Stimulated activated CD4-positive, alpha-beta T cell treated with anti-CD3 and anti-CD28 coated beads, Interleukin-12 subunit alpha, Interleukin-12 subunit beta, amount 100 ng/mL, for 24 hours (primary cell): ENCODE measurements at places on chromosomes 12 and 14.

DNA sequence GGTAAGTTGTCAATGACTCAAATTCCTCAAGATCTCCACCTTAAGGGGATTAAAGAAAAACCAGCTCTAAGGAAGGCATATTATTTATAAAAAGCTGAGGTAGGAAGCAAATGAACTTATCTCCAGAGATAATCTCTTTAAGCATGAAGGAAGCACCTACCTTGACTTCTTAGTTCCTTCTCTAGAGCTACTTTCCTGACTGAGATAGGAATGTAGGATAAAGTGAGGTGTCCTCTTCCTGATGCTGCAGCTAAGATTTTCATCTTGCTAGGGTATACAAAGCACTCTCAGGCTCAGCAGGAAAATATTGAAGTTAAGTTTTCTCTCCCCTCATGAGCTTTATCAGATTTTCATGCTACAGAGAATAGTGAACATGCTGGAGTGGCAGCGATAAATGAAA lies 163.0 kb upstream of the E2F7 start:
- no peak for DNase-seq

DNA sequence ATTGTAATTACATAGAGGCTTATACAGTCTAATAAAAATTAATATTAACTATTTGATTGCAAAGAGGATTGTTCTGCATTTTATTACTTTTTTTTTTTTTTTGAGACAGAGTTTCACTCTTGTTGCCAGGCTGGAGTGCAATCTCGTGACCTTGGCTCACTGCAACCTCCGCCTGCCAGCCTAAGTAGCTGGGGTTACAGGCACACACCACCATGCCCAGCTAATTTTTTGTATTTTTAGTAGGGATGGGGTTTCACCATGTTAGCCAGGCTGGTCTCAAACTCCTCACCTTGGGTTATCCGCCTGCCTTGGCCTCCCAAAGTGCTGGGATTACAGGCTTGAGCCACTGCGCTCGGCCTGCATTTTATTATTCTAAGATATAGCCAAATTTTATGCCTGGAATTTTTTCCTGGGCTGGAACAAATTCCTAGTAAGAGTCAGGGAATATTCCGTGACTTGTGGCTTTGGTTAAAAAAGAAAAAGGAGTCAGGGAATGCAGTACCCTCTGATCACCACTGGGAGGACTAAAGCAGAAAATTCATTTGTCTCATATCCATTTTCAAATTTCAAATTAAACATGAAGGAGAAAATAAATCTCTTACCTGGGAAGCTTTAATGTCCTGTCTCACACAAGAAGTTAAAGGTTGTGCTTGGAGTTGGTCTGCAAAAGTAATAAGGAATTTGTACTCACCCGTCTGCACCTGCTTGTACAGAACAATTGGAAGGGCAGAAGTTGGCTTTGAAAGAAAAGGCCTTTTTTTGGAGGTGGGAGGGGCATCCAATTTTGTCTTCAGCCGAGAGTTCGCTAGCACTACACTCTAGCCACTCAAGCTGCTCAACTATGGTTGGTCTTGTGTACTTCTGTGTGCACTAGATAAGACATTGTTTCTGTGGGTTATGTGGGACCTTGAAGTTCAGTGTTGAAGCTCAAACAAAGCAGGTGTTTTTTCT lies 8.7 kb downstream of the MARK3 start:
- DNase-seq, result no peak

DNA sequence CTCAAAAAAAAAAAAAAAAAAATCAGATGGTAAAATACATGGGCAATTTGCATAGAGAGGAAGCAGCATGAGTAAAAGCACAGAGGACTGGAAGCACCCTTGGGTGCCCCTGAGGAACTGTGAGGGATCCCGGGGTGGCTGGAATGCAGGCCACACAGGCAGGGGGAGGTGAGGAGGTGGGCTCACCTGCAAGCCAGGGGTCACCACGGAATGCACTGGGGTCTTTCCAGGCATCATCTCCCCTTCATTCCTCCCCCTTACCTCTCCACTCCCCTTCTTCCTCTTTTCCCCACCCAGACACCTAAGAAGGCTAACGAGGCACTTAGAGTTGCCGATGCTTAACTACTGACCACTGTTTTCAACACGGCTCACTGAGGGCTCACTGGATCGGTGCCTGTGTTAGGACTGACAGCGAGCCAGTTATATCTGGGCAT lies 14.4 kb upstream of the HIP1R start:
- no peak for DNase-seq

DNA sequence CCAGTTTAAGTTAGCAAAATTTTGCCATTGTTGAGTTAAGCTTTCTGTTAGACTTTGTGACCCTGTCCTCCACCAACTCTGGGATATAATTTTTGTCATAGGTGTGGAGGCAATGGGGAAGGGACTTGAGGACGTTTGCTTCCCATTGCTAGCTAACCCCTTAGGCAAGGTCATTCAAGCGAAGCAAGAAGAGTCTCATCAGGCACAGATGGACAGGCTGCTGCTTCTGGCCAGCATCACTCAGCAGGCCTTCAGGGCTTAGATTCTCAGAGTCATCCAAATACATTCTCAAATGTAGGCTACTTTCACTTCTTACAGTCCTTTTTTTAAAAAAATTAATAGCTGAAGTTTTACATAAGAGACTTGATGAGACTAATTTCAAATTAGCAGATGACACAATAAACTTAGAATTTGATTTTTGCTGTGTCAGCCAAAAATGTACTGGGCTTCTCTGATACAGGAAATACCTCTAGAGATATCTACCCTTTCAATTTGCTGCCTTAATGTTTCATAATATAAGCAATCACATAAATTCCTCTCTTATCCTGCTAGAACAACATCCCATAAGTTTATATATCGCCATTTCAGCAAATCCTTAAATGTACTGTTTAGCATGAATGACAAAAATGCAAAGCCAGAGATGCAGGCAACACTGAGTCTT lies 875.2 kb downstream of the FLRT2 start:
- DNase-seq, result no peak

DNA sequence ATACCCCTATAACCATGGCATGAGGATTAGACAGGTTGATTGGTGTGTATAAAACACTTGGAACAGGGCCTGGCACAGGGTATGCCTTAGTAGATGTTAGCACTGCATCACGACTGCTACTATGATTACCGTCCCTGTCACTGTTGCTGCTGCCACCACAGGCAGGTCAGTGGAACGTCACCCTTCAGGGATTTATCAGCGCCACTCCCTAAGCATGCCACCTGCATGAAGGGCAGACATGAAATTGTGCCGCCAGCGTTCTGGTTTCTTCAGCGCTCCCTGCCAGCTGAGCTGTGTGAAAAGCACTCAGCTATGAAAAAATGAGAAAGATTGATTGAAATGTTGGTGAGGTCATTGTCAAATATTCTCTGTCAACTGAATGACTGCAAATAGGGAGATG lies 477.0 kb downstream of the DPF3 start:
- no peak for DNase-seq

GRCh38 chr12:3805077-3805476 lies 52.2 kb upstream of the CRACR2A start:
- DNase-seq, result no peak

DNA sequence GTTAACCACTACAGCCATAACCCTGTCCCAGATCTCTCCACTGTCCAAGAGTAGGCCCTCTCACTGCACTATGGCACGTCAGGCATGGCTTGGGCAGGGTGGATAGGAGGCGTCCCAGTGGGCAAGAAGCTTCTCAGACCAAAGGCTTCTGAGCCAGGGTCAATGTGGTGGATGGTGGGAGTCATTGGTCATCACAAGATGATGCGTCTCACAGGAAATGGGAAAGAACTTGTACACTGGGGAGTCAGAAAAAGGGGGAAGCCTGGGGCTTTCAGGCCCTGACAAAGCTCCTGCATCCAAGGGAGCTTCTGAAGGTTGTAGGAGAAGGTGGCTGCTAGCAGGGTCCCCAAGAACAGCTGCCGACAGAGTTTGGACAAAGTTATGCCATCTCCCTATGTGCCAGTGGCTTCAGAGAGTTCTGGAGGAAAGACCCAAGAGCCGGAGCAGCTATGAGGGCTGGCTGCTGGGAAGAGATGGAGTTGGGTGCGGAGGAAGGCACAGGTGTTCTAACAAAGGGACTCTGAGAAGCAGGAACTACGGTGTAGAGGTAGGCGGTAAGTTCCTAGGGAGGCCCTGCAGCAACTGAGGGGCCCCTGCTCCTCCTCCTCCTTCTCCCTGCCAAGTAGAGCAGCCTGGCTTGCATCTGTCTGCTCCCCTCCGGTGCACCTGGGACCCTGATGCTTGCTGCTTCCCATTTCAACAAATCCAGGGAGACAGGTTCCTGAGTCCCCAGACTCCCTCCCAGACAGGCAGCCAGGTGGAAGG lies 81.1 kb downstream of the ARL6IP4 start:
- no peak for DNase-seq

DNA sequence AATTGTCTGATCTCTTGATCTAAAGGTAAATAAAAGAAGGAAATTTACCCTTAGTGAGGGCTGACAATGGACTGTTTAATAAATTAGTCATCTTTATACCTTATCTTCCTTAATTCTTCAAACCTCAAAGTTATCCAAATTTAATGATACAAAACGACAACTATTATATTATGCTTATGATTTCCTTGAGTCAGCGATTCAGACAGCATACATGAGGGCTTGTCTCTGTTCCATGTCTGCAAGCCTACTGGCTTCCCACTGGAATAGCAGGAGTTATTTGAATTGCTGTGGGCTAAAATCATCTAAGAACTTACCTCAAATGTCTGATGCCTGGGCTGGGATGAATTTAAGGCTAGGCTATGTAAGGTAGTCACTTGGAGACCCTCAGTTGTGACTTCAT lies 197.2 kb upstream of the MDGA2 start:
- DNase-seq, result no peak

DNA sequence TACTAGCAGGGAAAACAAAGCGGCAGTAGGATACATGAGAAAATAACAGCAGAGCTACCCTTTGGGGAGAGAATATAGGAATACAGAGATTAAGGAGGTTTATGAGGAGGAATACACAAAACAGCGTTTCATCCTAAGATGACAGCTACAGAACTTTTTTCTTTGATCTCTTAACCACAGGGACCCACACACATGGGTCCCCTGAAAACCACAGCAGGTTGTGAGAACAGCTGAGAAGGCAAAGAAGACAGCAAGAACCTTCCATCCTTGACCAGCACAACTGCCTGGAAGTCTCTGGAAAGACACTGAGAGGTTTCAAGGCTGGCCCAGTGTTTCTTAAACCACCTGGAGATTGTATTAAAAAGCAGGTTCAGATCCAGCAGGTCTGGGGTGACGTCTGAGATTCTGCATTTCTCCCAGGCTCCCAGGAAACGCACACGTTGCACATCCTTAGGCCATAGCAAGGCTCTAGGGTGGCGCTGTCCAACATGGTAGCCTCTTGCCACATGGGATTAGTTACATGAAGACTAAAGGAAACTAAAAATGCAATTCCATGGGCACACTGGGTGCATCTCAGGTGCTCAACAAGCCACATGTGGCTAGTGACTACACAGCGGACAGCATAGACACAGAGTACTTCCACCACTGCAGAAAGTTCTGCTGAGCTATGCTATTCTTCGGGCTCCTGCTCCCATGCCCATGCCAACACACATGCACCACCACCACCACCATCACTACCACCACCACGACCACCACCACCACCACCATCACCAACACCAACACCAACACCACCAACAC lies 92.3 kb downstream of the FOXN3 start:
- DNase-seq, result no peak

- DNase-seq, result no peak
Measured at GRCh38 chr12:77433799-77434198, 368.4 kb upstream of the E2F7 start.

- no peak for DNase-seq
Measured at GRCh38 chr12:116771651-116772050, 33.5 kb downstream of the RNFT2 start.

GRCh38 chr12:26276709-26277108 lies 81.3 kb downstream of the SSPN start:
- no peak for DNase-seq

DNA sequence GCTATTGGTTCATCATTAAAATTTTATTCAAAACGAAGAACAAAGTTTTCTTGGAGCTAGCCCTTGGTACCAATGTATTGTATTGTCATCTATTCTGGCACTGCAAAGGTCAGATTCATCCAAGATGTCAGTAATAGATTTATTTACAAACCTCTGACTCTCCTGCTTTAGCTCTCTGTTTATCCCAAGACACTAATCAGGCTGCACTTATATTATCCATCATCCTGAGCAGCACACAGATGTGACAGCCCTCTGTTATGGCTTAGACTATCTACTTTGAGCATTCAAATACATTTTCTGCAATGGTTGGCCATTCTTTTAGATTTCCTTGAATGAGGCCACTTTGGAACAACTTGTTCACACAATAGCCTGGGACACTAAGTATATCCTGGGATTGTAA lies 5.0 kb upstream of the PTPRR start:
- no peak for DNase-seq

DNA sequence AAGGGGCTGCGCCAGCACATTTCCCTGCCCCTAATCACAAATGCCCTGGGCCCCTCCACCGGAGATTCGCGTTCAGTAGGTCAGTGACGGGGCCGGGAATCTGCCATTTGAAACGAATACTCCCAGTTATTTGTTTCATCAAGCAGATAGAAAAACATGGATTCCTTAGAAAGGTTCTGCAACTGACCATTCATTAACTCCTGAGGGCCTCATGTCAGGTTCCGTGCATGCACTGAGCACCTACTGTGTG lies 25.6 kb upstream of the UBC start:
- no peak for DNase-seq

GRCh38 chr12:10070380-10070779 lies 28.4 kb downstream of the CLEC1A start:
- DNase-seq, result no peak

- no peak for DNase-seq
Measured at GRCh38 chr12:52975820-52976573, 27.1 kb downstream of the KRT18 start.

DNA sequence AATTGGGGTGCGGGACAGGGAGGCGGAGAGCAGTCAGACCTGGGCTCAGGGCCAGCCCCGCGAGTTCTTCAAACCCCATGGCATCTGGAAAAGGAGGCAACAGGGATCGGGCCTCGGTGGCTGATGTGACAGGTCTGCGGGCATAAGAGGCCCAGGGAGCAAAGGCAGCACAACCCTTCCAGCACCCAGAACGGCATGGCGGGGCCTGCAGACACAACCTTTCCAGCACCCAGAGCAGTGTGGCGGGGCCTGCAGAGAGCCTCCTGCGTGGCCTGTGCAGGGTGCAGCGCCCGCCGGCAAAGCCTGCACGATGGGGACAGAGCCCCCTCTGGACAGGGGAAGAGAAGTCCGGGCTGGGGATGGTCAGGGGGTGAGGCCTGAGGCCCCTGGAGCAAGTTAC lies 26.2 kb upstream of the TRAF3 start:
- DNase-seq, result no peak

DNA sequence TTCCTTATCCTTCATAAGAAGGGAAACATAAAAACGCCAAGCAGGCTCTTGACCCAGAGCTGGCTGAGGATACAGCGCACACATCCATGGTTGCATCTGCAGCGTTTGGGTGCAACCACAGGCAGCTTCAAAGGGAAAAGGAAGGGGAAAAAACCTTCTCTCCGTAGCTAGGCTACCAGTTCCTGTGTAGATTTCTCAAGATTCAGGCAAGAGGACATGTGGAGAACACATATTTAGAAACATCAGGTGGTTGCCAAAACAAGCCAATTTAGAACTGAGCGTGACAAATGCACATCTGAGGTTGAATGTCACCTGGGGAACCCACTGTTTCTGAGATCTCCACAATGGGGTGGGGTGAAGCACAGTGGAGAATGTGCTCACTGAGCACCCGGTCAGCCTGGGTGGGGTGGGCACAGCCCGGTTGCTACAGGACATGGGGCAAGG lies 78.3 kb upstream of the BDKRB2 start:
- no peak for DNase-seq
